Stimulated activated CD8-positive, alpha-beta memory T cell treated with anti-CD3 and anti-CD28 coated beads, Interleukin-4, amount 100 ng/mL, for 4 hours (primary cell): ENCODE measurements at places on chromosomes 12 and 14.

DNA sequence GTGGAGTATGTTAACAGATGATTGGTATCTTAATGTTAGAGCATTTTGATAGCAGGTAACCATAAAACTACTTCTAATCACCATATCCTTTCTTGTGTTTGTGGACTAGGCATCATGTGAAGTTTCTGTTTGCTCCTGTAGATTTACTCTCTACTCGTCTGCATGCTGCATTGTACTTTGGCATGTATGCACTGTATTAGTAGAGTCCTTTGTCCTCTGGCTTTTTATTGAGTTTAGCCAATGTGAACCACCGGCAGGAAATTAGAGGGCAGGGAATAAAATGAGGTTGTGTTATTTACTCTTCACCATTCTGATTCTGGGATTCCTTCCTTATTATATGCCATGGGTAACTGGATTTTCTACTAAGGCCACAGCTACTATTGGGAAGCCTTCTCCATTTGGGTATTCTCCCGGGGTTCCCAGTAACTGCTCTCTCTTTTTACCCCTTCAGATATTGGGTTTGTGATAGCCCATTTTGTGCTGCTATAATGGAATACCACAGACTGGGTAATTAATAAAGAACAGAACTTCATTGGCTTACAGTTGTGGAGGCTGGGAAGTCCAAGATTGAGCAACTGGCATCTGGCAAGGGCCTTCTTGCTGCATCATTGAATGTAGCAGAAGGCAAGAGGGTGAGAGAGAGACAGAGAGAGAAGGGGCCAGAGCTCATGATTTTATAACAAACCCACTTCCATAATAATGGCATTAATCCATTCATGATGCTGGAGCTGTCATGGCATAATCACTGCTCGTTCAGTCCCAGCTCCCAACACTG, 22.4 kb downstream of the FAM177A1 start:
- DNase-seq = no peak

GRCh38 chr12:26032719-26033241, 74.3 kb downstream of the RASSF8 start:
- no peak for DNase-seq

DNA sequence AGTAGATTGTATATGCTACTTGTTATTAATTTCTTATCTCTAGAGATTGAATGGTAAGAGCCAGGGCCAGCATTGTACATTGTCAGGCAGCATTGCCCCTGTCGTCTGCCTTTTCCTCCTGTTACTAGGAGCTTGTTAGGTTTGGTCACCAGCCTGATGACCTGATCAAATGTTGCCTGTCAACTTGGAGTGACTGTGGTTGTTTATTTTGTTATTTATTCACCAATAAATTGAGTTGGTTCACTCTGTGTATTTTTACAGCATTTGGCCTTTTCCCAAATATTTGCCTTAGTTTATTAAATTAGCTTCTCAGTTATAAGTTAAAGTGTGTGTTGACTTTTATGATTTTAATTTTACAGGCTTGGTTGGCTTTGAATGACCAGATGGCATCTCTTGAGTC, 88.4 kb downstream of the PRKCH start:
- no peak for DNase-seq

GRCh38 chr12:130601327-130601726, 114.8 kb downstream of the RIMBP2 start:
- DNase-seq = no peak

GRCh38 chr14:47220096-47220495, 455.3 kb downstream of the MDGA2 start:
- DNase-seq = no peak

- DNase-seq = no peak
Measured at GRCh38 chr12:62605981-62606380, 139.4 kb downstream of the MON2 start.

GRCh38 chr14:74080820-74081460, 3.3 kb downstream of the ALDH6A1 start:
- no peak for DNase-seq

- DNase-seq = peak; percentile 4
Measured at GRCh38 chr12:49264466-49264872, 413 bp upstream of the TUBA1C start.

DNA sequence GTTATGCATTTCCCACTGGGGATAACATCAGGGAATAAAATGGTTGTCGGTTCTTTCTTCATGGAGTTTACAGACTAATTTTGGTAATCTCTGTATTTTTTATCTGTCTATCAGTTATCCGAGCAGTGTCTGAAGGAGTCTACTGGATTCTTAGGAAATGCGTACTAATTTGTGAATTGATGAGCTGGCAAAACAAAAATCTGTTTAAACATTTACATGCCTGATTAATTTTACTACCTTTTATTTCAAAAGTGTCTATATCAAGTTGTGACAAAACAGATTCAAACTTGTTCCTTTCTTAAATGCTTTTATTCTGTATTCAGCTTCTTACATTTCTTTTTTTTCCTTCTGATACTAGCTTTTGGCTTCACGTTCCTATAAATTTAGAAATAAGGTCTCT, 4.4 kb downstream of the RIMKLB start:
- no peak for DNase-seq

- no peak for DNase-seq
Measured at GRCh38 chr14:53857625-53858344, 98.8 kb downstream of the BMP4 start.

DNA sequence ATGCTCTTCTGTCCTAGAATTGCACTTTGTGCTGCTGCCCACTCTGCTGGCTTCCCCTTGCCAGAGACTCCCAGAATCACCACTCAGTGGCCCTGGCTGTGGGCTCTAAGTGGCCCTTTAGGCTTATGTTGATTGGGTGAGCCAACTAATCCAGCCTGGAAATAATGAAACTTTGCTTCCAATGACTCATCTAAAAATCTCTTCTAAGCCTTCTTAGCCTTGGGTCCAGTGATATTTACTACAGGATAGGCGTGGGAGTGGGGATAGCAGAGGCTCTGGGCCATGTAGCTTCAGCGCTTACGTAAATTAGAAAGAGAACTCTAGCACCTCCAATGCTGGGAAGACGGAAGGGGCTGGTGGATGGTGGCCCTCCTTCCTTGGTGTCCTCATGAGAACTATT, 137.9 kb downstream of the TTC8 start:
- DNase-seq = no peak

GRCh38 chr12:25701290-25701689, 148.2 kb upstream of the LMNTD1 start:
- DNase-seq = no peak

GRCh38 chr12:89782807-89783206, 74.2 kb upstream of the ATP2B1 start:
- DNase-seq = no peak

- no peak for DNase-seq
Measured at GRCh38 chr14:70660967-70661893, 19.5 kb downstream of the TTC9 start.

DNA sequence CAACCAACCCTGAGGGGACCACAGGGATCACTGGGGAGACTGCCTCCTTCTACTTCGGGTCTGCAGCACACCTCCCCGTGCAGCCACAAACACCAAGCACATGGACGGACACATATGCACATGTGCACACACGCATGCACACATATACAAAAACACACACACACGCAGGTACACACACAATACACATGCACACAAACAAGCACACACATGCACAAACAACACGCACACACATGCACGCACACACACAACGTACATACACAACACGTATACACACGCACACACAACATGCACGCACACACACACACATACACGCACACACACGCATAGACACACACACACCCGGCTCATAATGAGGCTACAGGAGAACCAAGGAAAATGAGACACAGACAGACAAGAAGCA, 203.6 kb downstream of the DPF3 start:
- no peak for DNase-seq

- no peak for DNase-seq
Measured at GRCh38 chr12:88944397-88944796, 364.1 kb upstream of the KITLG start.

DNA sequence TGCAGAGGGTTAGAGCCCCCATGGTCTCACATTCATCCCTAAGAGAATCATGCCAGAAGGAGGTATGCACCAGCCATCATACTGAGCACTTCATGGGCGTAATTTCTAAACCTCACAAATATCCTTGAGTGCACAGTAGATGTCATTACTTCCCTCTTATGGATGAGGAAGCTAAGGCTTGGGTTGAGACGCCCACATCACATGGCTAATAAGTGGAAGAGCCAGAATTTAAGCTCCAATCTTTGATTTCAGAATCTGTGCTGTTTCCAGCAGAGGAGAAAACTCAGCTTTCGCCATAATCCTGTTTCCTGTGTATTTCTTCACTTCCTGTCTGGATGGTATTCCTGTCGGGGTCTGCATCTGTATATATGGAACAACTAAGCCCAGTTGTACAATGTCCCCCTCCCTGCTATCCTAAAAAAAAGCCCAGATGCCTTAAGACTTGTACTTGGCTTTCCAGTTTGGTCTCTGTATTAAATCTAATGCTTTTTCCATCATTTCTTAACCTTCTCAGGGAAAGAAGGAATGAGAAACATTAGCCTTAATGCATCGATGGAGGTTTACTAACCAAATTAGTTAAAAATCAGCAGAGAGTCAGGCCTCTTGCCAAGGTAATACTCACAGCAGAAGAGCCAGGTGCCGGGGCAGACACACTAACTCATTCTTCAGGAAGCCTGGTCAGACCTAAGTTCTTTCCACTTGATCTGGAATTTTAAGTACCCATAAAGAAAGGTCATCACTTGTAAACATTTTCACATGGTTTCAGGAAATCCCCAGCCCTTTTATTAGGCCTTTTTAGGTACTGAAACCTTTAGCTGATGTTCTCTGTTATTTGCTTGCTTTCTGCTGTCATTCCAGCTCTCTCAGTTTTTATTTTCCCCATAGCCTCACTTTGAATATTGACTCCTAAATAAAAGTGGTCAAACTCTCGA, 5.3 kb downstream of the ISCU start:
- DNase-seq = no peak

- no peak for DNase-seq
Measured at GRCh38 chr12:22812531-22812930, 187.6 kb downstream of the ETNK1 start.

- no peak for DNase-seq
Measured at GRCh38 chr12:111066744-111067437, 146.5 kb upstream of the MYL2 start.

DNA sequence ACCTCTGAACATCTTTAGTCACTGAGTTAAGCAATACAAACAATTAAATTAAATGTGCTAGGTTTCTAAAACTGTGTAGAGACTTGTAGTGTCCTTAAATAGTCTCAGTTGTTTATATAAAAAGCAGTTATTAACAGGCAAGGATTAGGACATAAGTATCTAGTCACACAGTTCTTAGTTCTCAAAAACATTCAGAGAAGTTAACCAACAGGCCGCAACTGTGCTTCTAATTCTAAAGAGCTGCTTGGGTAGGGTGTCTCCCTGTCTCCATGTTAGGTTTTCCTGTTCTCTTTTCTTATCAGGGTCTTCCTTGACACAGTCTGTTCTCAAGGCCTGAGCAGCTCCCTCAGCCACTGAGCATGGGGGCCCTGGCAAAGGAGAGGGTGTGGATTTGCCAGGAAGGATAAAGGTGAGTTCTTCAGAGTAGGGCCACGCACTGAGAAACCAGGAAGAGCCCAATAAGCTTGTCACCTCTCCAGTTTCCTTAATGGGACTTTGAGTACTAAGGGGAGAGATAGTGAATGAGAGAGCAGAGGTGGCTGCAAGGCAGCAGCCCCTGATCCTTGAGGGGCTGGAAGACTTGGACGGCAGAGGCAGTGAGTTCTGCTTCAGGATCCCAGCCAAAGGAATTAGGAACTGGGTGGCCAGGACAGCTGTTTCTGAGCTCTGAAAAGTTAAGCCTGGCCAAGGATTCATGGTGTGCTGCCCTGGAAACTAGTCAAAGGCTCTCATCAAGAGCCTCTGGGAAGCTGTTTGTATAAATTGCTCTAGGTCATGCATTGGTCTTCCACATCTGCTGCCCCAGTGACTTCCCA, 177.3 kb downstream of the MYRFL start:
- DNase-seq = no peak

- DNase-seq = no peak
Measured at GRCh38 chr12:62512901-62513300, 46.3 kb downstream of the MON2 start.

DNA sequence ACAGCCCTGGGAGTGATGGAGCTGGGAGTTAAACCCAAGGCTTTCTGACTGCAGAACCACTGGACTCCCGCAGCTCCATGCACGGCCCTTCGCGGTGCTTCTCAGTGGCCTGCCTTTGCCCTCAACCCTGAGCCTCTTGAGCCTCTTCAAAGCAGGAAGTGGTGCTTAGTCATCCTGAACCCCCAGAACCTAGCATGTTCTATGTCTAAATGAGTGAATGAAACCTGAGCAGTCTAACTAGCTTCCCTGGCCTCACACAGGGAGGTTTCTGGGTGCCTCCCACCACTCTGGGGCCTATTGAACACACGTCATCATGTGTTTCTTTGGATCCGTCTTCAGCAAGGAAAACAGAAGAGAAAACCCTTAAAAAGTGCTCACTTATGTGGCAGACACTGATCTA, 117.9 kb upstream of the SFSWAP start:
- no peak for DNase-seq

DNA sequence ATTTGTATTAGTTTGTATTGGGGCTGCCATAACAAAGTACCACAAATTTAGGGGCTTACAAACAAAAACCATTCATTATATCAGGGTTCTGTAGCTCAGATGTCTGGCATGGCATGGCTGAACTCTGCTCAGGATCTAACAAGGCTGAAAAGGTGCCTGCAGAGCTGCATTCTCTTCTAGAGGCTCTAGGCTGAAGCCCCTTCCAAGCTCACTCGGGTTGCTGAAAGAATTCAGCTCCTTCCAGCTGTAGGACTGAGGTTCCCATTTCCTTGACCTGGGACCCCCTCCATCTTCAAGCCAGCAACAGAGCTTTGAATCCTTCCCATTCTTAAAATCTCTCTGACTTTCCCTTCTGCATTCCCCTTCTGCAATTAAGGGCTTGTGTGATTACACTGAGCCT, 90.7 kb downstream of the NUAK1 start:
- DNase-seq = no peak

GRCh38 chr12:77590306-77590705, 240.4 kb upstream of the NAV3 start:
- no peak for DNase-seq

DNA sequence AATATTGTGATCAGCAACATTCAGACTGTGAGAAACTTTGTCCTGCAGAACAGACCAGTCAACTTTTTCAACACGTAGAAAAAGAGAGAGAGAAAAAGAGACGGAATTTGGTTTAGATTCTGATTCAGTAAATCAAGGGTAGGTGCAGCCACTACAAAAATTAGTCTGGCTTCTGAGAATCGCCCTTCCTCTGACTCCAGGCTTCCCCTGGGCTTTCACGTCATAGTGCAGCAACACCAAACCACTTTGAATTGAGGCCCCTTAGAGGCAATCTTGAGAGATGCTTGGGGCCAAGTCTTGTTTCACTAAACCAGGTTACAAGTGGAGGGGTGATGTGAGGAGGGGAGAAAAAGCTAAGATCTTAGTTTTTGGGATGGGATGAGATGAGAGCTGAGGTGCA, 37.5 kb upstream of the PTGR2 start:
- DNase-seq = no peak

DNA sequence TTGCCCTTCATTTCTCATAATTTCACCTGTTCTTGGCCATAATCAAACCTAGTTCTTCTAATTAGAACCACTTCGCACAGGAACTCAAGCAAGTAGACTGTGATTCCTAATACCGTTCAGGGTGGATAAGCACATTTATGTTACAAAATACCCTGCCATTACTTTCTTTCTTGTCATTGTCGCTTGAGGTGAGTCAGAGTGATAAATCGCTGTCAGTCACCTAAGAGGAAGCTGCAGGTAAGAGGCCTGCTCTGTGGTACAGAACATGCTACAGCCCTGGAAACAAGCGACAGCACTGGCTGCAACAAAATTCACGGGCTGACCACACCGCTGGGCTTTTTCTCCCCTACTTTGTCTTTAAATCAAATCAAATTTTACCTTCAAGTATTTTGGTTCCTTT, 218.2 kb downstream of the ANO6 start:
- no peak for DNase-seq
